Posterior cingulate gyrus (tissue), 11 donors: ENCODE measurements at places on chromosomes 12 and 14.

DNA sequence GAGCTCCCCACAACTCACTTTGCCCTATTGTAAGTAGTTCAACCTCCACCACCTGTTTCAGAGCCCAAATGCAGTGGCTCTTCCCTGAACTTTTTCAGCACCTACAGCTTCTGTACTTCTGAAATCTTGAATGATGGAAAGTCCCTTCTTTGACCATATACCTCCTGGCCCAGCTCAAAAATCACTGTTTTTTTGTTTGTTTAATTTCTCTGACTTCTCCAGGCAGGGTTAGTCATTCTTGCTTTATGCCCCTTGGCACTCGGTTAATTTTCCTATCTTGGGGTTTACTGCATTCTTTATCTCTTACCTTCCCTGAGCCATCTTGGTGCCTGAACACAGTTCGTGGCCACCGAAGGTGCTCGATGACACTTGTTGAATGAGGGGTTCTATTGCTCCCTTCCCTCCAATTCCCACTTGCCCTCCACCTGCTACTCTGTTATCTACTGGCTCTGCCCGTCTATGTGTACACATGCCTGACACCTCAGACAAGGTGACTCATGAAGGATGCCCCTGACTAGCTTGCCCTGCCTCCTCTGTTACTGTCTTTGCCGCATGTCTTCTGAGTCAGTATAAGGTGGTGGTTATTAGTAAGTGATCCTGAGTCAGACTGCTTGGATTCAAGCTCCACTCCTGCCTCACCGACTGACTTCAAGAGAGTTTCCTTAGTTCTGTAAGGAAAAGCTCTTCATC, 4.4 kb downstream of the AMHR2 start:
- DNase-seq, result no peak

DNA sequence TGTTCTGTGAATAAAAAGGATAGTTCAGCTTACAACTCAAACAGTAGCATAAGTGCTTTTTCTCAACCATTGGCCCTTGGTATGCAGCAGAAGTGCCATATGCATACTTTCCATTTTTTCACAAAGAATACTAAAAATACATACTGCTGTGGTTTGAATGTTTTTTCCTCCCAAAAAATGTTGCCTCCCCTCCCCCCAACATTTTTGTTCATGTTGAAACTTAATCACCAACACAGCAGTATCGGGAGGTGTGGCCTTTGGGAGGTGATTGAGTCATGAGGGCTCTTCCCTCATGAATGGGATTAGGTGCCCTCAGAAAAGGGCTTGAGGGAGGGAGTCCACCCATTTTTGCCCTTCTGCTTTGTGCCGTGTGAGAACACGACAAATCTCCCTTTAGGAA, 198.6 kb downstream of the ESR2 start:
- DNase-seq, result no peak

DNA sequence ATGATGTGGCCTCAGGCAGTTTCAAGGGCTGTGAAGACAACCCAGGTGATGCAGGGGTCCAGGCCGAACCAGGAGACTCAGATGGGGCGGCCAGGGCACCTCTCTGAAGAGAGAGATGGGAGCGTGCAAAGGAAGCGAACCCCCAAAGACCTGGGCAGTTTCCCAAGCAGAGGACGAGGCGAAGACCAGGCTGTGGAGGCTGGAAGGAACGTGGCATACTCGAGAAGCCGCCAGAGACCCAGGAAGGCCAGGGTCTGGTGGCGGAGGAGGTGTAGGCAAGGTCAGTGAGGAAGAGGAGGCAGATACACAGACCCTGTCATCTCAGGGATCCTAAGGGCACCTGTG, 24.7 kb downstream of the LTBP2 start:
- no peak for DNase-seq

DNA sequence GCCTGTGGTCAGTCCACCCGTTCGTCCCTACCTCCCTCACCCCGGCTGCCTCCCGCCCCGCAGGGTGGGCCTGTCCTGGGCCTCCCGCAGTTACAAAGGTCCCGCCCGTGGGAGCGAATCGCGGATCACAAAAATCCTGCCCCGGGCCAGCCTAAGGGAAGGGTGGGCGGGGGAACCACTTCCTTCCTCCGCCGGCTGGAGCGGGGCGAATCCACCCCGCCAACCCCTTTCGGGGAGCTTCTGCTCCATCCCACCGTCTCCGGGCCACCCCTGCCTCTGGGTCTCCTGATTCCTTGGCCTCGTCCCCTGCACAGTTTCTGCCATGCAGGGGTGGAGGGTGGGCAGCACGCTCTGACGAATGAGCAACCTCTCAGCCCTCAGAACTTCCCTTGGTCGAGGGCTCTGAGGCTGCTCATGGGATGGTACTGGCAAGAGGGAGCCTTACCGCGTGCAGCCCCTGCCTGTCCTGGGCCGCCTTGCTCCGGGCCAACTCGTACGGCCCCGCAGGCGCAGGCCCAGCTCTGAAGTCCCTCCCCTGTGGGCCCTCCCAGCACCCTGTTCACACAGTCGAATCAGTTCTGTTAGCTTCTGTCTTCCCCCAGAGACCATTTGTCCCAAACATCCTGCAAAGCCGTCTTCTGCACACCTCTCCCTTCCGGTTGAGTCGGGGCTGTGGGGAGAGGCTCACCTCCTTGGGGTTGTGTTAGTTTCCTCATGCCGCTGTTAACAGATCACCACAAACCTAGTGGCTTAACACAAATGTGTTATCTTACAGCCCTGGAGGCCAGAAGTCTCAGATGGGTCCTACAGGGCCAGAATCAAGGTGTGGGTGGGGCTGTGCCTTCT, 589 bp upstream of the HVCN1 start:
- peak; percentile 20 for DNase-seq

GRCh38 chr14:65100922-65101541, 1.3 kb downstream of the MAX start:
- no peak for DNase-seq

DNA sequence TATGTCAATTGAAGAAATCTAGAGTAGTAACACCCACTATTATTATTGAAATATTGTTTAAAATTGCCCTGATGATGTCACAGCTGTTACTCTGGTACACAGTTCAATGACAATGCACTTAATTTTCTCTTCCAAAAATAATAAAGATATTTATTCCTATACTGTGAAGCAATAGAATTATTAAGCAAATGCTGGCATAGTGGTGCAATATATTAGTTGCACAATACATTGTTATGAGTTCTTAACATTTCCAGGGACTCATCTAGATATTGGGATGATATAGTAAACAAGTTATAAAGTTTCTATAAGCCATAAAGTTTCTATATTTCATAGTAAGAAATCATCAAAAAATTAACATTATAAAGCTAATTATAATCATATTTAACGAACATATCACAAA, 897.8 kb downstream of the LRFN5 start:
- DNase-seq, result no peak

DNA sequence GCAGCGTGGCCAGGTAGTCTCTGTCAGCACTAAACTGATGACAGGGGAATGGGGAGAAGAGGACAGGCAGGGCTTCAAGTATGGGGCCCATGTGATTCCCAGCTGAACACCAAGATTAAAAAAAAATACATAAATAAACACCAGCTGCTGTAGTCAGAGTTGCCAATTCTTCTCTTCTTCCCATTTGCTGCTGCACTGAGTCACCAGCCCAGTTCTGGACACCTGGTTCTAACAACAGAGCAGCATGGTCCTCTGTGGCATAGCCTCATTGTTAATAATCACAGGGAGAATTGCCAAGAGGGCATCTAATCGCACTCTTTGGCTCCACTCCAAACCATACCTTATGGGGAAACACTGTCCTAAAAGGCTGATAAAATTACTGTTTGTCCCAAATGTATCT, 15.1 kb downstream of the PPM1H start:
- DNase-seq, result peak; percentile 39

GRCh38 chr14:102080183-102081080, 6.4 kb downstream of the HSP90AA1 start:
- no peak for DNase-seq

- peak; percentile 26 for DNase-seq
Measured at GRCh38 chr12:65891987-65892481, 67.8 kb downstream of the HMGA2 start.

GRCh38 chr14:71460091-71460490, 472.1 kb upstream of the RGS6 start:
- DNase-seq, result no peak

- DNase-seq, result no peak
Measured at GRCh38 chr12:94712815-94713515, 62.6 kb upstream of the TMCC3 start.

DNA sequence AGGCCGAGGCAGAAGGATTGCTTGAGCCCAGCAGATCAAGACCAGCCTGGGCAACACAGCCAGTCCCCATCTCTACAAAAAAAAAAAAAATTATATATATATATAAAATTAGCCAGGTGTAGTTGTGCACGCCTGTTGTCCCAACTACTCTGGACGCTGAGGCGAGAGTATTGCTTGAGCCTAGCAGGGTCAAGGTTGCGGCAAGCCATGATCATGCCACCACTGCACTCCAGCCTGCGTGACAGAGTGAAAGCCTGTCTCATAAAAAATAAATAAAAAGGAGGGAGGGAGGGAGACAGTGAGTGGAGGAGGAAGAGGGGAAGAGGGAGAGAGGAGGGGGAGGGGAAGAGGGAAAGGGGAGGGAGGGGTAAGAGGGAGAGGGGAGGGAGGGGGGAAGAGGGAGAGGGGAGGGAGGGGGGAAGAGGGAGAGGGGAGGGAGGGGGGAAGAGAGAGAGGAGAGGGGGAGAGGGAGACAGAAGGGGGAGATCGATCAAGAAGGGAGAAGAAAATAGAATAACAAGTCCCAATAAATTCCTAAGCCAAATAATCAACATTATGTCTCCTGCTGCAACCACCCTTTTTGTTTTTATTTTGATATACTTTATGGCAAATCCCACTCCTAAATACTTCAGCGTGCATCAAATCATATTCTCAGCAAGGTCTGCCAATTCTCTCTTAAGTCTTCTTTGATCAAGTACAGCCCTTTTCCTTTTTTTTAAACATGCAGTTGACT, 163.9 kb downstream of the MED13L start:
- no peak for DNase-seq

- DNase-seq, result no peak
Measured at GRCh38 chr14:64561631-64562030, 11.9 kb downstream of the PPP1R36 start.

- no peak for DNase-seq
Measured at GRCh38 chr12:101002696-101003419, 207.2 kb downstream of the SLC5A8 start.

- DNase-seq, result no peak
Measured at GRCh38 chr12:122474324-122474716, 26.4 kb downstream of the ZCCHC8 start.

- no peak for DNase-seq
Measured at GRCh38 chr14:53715193-53715721, 241.4 kb downstream of the BMP4 start.

DNA sequence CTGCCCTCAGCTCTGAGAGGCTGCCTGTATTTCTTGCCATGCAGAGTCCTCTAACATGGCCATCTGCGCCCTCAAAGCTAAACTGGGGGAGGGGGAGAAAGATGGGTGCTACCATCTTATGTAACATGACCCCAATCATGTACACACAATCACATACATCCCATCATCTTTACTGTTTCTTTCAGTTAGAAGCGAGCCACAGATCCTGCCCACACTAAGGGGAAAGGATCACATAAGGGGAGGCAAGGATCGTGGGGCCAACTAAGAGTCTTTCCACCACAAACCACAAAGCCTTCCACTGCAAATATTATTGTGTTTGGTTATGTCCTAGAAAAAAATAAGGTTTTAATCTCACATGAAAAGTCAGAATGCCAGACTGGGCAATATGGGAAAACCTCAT, 11.8 kb upstream of the AMN1 start:
- no peak for DNase-seq

DNA sequence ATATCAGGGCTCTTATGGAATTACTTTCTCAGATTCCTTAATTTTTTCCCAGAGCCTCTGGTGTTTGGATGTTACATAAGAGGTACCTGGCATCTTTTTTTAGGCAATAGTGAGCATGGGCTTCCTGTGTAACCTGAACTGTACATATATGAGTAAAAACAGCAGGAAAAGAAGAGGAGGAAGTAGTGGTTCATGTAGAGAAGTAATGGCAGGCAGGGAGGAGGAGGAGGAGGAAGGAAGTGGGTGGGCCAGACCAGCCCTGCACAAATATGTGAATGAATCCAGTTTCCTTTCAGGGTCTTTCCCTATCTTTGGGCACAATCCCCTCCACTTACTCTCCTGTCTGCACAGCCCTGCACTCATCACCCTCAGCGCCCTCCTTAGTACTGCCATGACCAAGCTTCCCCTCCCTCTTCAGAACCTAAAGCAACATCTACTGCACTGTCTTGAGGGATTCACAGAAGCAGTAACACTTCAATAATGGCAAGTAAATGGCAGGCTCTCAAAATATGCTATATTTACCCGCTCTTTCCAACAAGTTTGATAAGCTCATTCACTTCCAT, 40.9 kb upstream of the GSG1 start:
- no peak for DNase-seq

DNA sequence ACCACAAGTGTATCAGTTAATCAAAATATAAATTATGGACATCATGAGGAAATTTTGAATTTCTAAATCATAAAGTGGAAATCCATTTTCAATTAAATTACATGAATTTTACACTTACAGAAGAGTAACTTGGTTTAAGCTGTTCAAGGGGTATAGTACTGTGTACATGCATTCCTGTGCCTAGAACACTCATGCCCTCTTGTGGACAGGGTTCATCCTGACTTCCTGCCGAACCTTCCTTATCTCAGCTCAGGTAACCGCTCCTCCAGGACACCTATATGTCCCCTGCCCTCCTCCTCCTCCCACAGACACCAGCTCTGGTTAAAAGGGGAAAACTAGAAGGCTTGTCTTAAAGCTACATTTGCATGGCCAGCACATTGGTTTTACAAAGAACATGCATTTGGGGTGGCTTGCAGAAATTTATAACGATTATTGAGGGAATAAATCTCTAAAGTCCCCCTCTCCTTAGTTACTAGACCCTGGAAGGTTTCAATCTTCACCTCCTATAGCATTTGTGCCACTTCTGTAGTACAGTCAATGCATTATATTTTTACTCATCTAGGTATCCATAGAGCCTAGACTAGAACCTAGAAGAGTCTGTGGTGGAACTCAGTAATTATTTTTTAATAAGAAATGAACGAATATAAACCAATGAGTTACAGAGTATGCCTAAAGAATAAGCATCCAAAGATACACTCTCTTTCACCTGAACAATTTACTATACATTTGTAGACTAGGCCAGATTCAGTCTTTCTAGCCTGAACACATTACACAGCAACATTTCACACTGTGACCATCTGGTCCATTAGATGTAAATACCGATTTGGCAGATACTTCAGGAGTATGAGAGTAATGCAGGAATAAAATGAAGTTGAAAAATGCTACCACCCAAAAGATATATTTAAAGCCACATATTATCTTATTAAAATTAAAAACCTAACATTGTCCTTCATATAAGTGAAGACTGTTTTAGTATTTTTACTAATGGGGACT, 345.6 kb downstream of the PAWR start:
- DNase-seq, result no peak

- no peak for DNase-seq
Measured at GRCh38 chr12:61385771-61386170, 874.4 kb upstream of the USP15 start.

DNA sequence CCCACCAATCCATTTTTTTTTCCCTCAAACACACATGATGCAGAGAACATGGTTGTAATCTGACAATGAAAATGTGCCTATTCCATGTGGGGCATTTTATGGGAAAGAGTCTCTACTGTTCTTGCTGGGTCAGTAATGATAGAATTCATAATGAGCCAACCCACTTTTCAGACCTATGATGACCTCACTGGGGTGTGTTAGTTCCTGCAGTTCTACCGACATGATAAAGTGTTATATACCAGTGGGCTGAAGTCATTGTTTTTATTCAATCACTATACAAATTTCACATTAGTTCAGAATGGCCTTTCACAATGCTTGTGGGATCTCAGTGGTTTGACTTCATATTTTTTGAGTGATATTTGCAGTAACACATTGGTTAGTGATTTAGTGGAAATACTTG, 47.5 kb downstream of the PPFIBP1 start:
- no peak for DNase-seq
